ENCODE measurements at places on chromosomes 3 and 15.

DNA sequence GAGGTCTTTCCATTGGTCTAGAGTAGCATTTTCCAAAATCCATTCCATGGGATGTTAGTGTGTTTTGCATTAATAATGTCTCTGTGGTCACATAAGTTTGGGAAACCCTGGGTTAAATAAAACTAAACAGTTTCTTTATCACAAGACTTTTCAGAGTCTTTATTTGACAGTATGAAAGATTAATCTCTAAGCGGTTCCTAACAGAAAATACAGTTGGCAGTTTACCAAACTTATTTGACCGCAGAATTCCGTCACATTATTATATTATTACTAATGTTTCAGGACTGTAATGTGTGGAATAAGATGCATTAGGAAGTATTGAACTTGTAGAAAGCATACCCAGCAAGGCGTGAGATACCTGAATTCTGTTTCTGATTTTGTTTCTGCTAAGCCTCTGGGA is 71.5 kb upstream of the ADAMTSL3 start:
- no peak for DNase-seq

- DNase-seq: no peak
Measured at GRCh38 chr3:42276141-42277132, 10.5 kb upstream of the CCK start.

- DNase-seq: no peak
Measured at GRCh38 chr15:77545058-77545457, 87.7 kb downstream of the LINGO1 start.

GRCh38 chr15:27683121-27683520 is 416.0 kb downstream of the OCA2 start:
- no peak for DNase-seq

DNA sequence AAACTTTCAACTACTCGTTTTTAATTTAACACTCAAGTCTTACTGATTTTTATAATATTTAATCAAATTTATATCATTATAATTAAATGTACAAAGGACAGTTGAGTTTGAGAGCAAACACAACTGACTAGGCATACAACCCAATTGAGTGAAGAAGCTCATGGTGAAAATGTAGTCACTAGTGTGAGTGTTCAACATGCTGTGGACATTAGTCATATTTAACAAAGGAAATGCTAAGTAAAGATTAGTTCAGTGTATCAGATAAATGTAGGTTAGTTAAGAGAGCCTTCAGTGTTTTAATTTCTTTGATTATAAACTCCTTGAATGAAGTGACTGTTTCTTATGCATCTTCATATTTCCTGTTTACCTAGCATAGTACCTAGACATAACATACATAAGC is 444.2 kb upstream of the GOLIM4 start:
- DNase-seq: no peak

DNA sequence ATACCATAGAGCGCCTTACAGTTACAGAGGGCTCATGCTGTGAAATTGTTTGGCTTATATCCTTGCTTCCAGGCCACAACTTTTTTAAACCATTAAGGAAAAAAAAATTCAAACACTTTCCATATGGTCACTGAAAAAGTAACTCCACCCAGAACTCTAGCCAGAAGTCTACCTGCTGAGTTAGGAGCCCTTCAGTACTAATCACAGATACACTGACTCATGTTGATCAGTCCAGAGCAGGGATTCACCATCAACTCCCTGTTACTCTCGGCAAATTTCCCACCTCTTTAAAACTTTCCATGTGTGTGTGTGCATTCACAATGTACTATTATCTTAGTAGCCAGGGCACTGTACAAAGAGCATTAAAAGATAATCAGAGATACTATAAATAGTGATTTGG is 372.8 kb downstream of the MAGI1 start:
- DNase-seq: no peak

DNA sequence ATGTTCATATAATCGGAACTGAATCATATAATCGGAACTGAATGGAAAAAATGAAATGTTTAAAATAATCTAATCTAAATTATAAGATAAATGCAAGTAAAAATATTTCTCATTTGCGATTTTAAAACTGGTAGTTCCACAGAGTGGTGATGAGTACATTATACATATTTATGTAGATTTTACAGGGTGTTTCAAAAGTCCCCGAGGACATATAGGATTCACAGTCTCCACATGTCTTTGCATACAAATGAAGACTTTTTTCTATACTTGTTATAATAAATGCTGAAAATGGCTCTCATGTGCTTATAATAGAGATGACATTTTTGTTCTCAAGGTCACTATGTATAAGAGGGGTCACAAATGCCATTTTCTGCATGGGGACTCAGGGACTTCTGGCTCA is 139.5 kb downstream of the PEX5L start:
- DNase-seq: no peak

- no peak for DNase-seq
Measured at GRCh38 chr15:75237316-75237982, 20.7 kb upstream of the GOLGA6C start.

DNA sequence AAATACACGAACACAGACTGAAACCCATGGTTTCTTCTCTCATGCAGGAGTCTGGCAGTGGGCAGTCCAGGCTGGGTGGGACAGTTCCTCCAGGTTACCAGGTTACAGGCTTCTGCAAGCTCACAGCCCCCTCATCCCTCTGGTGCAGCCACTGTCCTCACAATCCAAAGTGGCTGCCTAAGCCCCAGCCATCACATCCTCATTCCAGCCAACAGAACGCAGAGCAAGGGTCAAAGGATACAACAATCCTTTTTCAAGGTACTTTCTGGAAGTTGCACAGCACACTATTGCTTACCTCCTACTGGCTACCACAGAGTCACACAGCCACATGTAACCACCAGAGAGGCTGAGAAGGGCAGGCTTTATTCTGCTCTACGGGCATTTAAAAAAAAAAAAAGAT is 154.6 kb downstream of the NUP210 start:
- DNase-seq: no peak

GRCh38 chr3:140022066-140022770 is 87.2 kb downstream of the CLSTN2 start:
- no peak for DNase-seq

DNA sequence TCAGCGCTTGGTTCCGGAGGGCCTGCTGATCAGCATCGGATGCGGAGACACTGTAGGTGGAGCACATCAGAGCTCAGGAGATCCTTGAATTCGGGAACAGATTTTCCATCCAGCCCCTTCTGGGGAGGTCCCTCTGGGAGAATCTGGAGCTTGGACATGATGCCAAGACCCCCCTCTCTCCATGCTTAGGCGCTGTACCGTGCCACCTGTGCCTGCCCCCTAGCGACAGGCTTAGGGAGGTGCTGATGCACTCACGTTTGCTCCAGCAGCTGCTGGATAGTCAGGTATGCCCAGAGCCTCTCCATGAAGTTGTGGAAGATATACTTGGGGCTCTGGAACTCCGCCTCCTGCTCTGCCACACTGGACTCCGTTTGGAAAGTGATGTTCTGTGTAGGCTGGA is 9.7 kb downstream of the ITIH4 start:
- no peak for DNase-seq

DNA sequence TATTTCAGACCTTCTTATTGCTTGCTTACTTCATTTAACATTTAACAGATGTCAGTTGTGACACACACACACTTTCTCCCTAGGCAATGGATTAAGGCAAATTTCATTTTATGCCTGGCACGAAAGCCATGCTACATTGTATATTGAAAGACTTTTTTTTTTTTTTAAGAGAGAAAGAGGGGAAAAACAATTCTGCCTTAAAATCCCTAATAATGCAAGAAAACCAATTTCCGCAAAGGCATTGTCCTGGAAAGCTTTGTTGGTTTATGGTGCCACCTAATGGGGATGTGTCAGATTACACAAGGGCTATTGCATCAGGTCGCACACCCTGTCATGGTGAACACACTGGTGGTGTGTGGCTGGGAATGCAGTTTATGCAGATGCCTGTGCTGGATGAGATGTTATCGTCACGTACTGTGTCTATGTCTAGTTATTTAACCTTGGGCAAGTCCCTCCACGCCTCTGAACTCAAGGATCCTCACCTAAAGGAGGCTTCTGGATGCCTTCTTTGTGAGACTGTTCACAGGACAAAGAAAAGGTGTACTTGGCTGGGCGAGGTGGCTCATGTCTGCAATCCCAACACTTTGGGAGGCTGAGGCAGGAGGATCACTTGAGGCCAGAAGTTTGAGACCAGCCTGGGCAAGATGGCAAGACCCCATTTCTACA is 37.3 kb upstream of the RFTN1 start:
- DNase-seq: peak; percentile 63

GRCh38 chr3:138314751-138315150 is 14.9 kb downstream of the NME9 start:
- no peak for DNase-seq

DNA sequence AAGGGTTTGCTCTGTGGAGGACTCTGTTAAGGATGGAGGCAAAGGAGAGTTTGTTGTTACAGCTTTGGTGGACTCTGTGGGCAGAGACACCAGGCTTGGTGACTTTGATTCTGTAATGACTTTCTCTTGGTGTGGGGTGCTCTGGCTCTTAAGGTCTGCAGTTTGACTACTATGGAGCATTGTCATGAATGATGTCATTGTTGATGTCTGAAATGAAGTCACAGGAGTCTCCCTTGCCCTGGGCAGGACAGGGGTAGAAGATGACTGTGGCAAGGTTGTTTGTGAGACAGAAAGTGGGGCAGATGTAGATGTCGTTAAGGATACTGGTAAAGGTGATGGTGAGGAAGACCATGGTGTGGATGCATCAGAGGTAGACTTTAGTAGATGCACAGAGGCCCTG is 42.7 kb downstream of the HEG1 start:
- no peak for DNase-seq

- no peak for DNase-seq
Measured at GRCh38 chr3:172305552-172305951, 142.7 kb downstream of the GHSR start.

GRCh38 chr3:78708565-78709073 is 1059.2 kb downstream of the ROBO1 start:
- DNase-seq: no peak

DNA sequence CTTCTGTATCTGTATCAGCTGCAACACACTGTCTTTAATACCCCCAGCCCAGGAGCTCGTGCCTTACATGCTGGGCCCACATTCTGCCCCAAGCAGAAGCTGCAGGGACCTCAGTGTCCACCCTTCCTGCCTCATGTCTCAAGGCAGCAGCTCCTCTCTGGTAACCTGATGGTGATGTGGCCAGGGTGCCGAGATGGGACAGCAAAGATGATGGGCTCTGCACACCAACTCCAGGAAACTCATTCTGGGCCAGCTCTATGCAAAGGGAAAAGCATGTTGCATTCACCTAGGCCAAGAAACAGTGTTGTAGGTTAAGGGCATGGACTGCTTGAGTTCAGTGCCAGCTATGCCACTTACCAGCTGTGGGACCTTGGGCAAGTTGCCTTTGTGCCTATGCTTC is 79.5 kb upstream of the PRR23C start:
- no peak for DNase-seq

DNA sequence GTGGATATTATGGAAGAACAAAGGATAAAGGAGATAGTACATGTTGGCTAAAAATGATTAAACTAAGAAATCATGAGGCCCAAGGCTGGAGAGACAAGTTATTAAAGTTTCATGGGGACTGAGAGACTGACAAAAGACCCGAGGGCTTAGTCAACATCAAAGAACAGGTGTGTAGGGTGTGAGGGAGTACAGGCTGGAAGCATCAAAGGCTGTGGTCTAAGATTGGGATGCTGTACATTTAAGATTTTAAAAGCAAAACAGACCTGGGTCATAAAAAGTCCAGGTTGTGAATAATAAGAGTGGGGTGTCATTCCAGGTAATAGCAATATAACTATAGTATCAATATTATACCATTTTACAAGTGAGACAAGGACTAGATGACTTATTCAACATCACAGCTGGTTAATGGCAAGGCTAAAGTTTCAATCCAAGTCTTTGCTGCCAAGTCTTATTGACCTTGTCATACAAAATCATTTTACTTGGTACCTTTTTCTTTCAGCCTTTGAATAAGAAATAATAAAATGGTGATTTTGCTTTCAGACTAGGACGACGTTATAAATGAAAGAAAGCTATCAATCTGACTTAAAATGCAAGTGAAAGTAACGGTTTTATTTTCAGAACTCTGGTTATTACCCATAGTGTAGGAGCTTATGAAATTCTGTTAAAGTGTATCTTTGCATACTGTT is 211.6 kb downstream of the TNIK start:
- DNase-seq: no peak

GRCh38 chr3:53353202-53353601 is 5.9 kb upstream of the DCP1A start:
- no peak for DNase-seq

- DNase-seq: no peak
Measured at GRCh38 chr3:71310359-71310979, 273.1 kb downstream of the FOXP1 start.

GRCh38 chr3:130709671-130710070 is 37.0 kb downstream of the PIK3R4 start:
- no peak for DNase-seq

DNA sequence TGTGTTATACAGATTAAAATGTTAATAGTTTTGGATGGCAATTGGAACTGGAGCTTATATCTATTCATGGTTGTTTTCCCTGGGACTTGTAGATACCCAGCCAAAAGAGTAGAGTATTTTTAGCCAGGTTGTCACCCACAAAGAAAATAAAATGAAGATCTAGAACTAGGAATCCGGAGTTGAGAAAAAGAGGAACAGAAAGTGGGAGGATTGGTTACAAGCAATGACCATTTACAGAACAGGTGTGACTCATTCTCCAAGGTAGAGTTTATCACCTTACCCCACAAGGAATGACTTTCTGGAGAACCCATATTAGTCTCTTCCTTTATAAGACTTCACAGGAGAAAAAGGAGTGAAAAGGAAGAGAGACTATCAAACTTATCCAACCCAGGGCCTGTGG is 99.8 kb downstream of the TMEM108 start:
- DNase-seq: no peak

DNA sequence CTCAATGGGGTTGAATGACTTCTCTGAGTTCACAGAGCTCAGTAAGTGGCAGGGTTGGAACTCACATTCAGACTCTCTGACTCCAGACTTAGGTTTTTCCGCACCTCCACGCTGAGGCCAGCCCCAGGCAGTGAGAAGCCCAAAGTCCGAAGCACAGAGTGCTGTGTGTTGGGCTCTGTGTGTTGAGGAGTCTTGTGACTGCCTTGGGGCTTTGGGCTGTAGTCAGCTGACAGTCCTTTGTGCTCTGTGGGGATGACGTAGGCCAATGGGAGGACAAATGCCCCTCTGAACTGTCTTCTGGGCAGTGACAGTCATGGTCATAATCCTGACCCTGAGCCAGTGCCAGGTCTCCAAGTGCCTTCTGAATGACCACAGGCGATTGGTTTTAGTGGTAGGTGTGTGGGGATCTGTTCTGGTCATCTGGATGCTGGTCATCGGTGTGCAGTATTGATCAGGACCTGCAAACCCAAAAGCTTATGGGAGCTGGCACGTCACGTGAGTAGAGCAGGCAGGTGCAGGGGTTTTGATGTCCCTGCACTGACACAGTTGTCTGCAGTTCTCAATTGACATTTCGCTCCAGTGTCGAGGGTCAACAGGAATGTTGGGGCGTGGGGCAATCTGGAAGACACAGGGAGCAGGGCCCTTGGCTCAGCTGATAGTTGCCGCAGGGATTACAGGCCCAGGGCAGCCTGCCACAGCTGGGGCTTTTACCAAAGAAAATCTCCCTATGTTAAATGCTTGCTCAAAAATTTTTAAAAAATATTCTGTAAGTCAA is 45.3 kb downstream of the CAPN3 start:
- no peak for DNase-seq
